T-helper 22 cell (primary cell): ENCODE measurements at places on chromosomes 7 and 10.
A peak's percentile ranks its signal among the peaks of the same experiment; 100 is the strongest.

DNA sequence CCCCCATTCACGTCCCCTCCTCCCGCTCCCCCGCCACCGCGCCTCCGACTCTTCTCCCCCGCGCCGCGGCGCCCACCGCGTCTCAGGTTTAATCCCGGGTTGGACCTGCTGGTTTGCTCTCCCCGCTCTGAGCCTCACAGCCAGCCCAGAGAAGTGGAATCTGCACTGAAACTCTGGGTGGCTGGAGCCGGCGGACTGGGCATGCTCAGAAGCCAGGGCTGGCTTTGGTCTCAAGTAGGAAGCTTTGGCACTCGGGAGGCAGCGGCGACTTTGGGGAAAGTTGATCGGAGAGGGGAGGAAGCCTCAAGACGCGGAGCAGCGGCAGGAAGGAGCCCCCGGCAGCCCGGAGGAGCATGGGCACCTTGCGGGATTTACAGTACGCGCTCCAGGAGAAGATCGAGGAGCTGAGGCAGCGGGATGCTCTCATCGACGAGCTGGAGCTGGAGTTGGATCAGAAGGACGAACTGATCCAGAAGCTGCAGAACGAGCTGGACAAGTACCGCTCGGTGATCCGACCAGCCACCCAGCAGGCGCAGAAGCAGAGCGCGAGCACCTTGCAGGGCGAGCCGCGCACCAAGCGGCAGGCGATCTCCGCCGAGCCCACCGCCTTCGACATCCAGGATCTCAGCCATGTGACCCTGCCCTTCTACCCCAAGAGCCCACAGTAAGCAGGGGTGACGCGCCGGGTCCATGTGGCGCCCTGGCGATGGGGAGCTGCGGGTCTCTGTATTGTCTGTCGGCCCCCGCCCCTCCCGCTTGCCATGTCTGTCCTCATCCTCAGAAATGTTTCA, at the start of gene PRKG1:
Gene PRKG1 (plus strand): TSS at position 250 of the 791 bp plus-strand sequence.
- no peak for DNase-seq

GRCh38 chr7:12133865-12134264, 77.2 kb upstream of the TMEM106B start:
- no peak for DNase-seq

GRCh38 chr7:134153493-134154136, 26.5 kb downstream of the LRGUK start:
- no peak for DNase-seq

GRCh38 chr10:24756283-24756682, 32.6 kb upstream of the ARHGAP21 start:
- DNase-seq, result no peak

GRCh38 chr10:133318494-133319127, 9.9 kb downstream of the ZNF511 start:
- DNase-seq, result peak; percentile 49

GRCh38 chr7:5661942-5662341, 119.5 kb downstream of the RNF216 start:
- DNase-seq, result peak; percentile 17

DNA sequence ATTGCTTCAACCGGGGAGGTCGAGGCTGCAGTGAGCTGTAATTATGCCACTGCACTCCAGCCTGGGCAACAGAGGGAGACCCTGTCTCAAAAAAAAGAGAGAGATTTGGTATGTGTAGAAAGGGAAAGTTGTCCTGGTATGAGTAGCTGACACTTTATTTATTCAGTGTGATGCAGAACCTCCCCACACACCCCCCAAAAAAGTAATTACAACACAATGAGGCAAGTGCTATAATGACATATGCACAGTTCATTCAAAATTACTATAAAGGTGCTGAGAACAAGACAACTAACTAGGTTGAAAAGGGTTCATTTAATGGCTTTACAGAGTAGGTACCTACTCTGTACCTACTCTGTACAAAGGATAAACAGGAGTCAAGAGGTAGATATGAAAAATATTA, 80.2 kb downstream of the PDSS1 start:
- DNase-seq, result no peak

- peak; percentile 51 for DNase-seq
Measured at GRCh38 chr10:72291019-72291532, 17.4 kb downstream of the DDIT4 start.

- DNase-seq, result no peak
Measured at GRCh38 chr10:125213541-125214282, 53.3 kb upstream of the CTBP2 start.

- no peak for DNase-seq
Measured at GRCh38 chr10:76974017-76974691, 663.5 kb downstream of the KCNMA1 start.

DNA sequence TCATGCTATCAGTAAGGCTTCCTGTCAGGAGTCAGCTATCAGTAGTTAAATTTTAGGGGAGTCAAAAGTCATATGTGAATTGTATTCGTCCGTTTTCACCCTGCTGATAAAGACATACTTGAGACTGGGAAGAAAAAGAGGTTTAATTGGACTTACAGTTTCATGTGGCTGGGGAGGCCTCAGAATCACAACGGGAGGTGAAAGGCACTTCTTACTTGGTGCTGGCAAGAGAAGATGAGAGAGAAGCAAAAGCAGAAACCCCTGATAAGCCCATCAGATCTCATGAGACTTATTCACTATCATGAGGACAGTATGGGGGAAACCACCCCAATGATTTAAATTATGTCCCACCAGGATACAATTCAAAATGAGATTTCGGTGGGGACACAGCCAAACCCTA, 47.1 kb downstream of the KLF6 start:
- no peak for DNase-seq

DNA sequence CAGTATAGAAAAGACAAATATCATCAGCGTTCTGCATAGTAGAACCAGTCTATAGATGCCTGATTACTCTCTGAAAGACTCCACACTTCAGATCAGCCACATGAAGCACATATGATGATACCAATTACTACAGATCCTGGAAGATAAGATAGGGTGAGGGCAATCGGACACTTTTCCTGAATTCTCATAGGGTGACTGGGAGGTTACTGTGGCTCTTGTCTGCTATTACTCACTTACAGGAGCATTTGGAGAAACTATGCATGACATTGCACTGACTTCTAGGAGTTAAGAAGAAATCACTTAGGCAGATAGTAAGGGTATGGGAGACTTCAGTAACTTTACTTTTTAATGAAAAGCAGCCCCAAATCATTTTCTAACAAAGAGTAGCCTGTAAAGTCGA, 1140.9 kb downstream of the XPNPEP1 start:
- no peak for DNase-seq

GRCh38 chr7:106419455-106420182, 134.8 kb upstream of the NAMPT start:
- no peak for DNase-seq

DNA sequence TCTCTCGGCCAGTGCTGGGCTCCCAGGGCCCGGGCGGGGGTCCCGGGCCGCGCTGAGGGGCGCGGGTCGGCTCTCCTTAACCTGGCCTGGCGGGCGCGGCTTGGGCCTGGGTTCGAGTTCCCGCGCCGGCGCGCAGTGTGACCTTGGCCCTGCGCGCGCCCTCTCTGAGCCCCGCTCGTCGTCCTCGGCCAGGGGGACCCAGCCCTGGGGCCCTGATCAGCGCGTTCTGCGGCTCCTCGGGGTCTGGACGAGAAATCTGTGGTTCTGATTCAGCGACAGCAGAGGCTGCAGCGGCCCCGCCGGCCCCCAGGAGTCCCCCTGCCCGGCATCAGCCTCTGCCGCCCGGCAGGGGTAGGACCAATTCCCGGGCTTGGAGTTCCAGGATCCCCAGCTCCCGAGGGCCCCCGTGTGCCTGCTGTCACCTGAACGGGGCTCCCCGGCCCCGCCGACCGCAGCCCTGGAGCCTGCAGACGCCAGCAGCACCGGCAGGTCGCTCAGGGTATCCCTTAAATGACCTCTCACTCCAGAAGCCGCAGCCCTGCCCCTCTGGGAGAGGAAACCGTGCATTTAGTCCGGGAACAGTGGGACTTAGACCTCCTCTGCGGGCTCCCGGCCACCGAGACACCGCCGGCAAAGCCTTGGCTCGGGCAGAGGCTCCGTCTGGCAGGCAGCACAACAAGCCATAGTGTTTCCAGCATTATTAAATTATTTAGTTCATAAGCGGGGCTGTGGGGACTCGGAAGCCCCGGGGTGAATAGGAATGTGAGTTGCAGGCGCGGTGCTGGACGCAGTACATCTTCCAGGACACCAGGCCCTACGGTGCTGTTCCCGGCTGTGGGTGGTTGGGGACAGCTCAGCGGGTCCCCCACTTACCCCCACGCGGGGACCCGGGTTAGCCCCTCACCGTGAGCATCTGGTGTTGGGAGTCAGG, 572 bp downstream of the CHST12 start:
- DNase-seq, result no peak

DNA sequence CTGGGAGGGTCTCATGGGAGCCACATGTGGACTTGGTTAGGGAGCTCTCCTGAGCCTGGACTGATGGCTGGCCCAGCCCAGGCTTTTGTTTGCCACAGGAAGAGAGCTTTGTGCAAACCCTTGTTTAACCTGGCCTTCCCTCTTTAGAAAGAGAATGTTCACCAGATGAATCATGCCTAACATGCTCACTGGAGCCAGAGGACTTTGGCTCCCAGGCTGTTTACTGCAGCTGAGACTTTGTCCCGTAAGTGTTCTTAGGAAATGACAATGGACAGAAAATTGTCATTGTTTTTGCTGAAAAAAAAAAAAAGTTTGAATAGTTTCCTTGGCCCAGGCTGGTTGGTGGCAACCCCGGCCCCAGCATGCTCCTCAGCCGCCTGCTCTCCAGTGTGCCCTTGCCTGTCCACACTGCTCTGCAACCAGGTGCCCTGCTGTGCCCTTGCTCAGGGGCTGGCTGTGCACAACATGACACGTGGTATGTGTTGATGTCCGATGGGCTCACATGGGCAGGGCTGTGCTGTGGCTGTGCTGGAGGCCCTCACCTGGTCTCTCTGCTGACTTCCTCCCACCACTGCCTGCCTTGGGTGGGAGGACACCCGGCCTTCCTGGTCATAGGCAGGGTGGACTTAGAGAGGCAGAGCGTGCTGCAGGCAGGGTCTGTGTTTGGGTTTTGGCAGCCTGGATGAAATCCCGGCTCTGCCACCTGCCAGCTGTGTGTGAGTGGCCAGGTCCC, 215.3 kb upstream of the ZNF32 start:
- DNase-seq, result no peak

- no peak for DNase-seq
Measured at GRCh38 chr7:51446785-51447184, 130.2 kb upstream of the COBL start.

GRCh38 chr10:101961591-101962498, 94.1 kb downstream of the ARMH3 start:
- DNase-seq, result no peak

DNA sequence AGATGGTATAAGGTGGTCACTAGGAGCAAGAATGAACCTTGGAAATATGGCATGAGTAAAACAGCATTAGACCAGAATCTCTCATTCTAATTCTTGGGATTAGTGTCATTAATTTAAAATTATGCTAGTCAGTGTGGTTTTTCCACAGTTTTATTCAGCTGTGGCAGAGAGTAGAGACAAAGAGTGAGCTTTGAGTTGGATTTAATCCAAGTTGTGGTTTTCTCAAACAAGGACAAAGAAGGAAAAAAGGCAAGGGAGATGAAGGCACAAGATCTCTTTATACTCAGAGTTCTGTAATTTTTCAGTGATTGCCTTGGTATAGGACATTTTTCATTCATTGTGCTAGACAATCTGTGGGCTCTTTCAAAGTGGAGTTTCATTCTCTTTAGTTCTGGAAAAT, 28.2 kb upstream of the AKAP9 start:
- DNase-seq, result no peak

- no peak for DNase-seq
Measured at GRCh38 chr10:13001041-13001886, at the start of gene CCDC3. Gene CCDC3, minus strand, starts transcription at chr10:13001713. Its CDS starts 143 bp downstream, at chr10:13001570.

GRCh38 chr10:24916365-24916764, 36.0 kb downstream of the PRTFDC1 start:
- DNase-seq, result no peak

GRCh38 chr7:132291481-132291880, 284.8 kb downstream of the PLXNA4 start:
- no peak for DNase-seq

- no peak for DNase-seq
Measured at GRCh38 chr10:78549140-78549935, 515.7 kb downstream of the RPS24 start.

- no peak for DNase-seq
Measured at GRCh38 chr7:106273009-106273668, 11.6 kb downstream of the NAMPT start.

- DNase-seq, result no peak
Measured at GRCh38 chr10:20769481-20769880, 127.6 kb downstream of the NEBL start.

- DNase-seq, result no peak
Measured at GRCh38 chr7:145582742-145583303, 533.8 kb upstream of the CNTNAP2 start.

DNA sequence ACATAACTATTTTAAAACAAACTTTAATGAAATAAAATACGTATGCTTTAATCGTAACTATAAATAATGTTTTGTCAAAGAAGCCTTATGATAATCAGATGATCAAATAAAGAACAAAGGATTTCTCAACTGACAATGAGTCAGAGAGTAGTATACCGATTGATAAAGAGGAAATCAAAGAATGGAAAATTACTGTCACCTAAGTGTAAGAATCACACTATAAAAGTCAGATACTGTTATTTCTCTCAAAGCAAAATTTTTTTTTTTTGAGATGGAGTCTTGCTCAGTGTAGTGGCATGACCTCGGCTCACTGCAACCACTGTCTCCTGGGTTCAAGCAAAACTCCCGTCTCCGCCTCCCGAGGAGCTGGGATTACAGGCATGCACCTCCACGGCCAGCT, 18.8 kb downstream of the DNAJC2 start:
- no peak for DNase-seq

GRCh38 chr10:117418121-117418520, 42.9 kb upstream of the PDZD8 start:
- DNase-seq, result no peak

GRCh38 chr7:25308906-25309705, 80.8 kb upstream of the NPVF start:
- no peak for DNase-seq

GRCh38 chr10:116099023-116099420, 174.0 kb downstream of the GFRA1 start:
- no peak for DNase-seq

DNA sequence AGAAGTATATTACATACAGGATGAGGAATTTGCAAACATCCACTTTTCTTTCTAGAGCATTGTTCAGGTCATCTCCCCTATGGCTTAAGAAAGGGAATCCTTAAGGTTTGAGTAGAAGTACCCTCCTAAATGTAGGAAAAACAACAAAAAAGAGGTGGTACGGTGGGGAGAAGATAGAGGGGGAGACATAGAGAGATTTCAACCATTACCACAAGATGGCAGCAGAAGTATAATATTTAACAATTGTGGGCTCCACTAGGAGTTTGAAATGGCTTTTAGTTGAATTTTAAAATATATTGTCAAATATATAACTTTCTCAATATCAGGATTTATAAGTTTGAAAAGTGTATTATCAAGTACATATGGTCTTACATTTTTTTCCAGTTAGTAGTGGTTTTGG, 72.7 kb upstream of the PRKG1 start:
- no peak for DNase-seq

- DNase-seq, result peak; percentile 49
Measured at GRCh38 chr7:27196287-27196767, 3.6 kb downstream of the HOXA13 start.
